Glutamatergic neuron (in vitro differentiated cells): ENCODE measurements at places on chromosomes 6 and 20. TPM values are rescaled to one million over a fixed set of nuclear protein-coding genes. Genes with fewer than 3 reads are reported as not detected.

The ELOVL2 gene
- total RNA-seq, result 10.6 TPM

The AIF1 gene
- not detected for total RNA-seq

The PLAGL1 gene
- total RNA-seq, result 0.69 TPM

The TRIM31 gene
- not detected for total RNA-seq

The COL9A3 gene
- total RNA-seq, result 78.7 TPM

The GPR6 gene
- not detected for total RNA-seq

The ERVFRD-1 gene
- total RNA-seq, result not detected

The ADRM1 gene
- total RNA-seq, result 74.8 TPM

The OR2W1 gene
- total RNA-seq, result not detected

The DSP gene
- total RNA-seq, result 8.9 TPM

The MAS1 gene
- total RNA-seq, result not detected

The HLA-DQA2 gene
- not detected for total RNA-seq
